ENCODE measurements at places on chromosomes 2 and 18.
A peak's percentile ranks its signal among the peaks of the same experiment; 100 is the strongest.

- no peak for DNase-seq
Measured at GRCh38 chr2:237865623-237866041, 6.2 kb downstream of the RAMP1 start.

- DNase-seq: no peak
Measured at GRCh38 chr2:4882421-4882820, 809.8 kb upstream of the SOX11 start.

DNA sequence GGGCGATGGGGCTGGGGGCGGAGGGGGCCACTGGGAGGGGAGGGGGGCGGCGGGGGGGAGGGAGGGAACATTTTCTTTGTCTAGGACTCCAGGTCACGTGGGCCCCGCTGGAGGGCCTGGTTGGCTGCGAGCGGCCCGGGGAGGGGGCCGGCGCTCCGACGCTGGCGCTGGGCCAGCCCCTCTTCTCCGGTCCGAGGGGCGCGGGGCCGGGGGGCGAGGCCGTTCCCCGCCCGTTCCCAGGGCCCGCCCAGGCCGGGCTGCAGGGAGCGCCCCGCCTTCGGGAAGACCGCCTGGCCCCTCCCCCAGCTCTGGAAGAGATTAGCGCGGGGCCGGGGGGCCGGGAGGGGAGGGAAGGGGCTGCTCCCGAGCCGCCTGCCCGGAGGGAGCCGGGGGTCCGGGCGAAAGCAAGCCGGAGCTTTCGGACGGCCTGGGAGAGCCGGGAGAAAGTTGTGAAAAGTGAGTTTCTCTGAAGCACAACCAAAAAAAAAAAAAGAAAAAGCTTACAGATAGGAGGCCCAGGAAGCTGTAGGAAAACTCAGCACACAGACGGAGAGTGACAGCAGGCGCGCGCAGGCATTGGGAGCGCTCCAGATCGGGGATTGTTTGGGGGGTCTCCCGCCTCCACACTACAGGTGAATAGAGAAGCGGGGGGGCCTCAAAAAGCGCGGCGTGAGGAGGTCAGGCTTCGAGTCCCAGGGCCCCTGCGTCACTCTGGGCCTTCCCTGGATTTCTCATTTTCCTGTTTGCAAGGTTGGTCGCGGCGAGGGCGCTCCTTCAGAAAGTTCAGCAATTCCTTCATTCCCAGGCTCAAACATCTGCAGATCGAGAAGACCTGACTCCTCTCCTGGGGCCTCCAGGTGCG is 84.1 kb upstream of the POMC start:
- peak; percentile 60 for DNase-seq

DNA sequence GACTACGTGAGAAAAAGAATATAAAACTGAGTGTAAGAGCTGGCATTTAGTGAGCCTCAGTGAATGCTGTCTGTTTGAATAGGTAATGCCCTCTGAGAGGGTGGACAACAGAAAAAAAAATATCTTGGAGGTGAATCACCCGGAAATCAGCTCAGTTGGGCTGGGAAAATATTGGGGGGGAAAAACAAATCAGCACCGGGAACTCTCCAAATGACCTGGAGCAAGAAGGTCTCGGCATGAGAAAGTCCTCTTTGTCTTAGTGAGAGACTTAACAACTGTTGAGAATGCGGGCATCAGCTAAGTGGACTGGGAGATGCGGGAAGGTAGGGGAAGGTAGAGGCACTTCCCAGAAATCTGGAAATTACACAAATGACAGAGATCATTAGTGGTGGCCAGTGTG is 109.4 kb upstream of the POU3F3 start:
- DNase-seq: no peak

- no peak for DNase-seq
Measured at GRCh38 chr2:170202437-170202836, 24.5 kb downstream of the MYO3B start.

DNA sequence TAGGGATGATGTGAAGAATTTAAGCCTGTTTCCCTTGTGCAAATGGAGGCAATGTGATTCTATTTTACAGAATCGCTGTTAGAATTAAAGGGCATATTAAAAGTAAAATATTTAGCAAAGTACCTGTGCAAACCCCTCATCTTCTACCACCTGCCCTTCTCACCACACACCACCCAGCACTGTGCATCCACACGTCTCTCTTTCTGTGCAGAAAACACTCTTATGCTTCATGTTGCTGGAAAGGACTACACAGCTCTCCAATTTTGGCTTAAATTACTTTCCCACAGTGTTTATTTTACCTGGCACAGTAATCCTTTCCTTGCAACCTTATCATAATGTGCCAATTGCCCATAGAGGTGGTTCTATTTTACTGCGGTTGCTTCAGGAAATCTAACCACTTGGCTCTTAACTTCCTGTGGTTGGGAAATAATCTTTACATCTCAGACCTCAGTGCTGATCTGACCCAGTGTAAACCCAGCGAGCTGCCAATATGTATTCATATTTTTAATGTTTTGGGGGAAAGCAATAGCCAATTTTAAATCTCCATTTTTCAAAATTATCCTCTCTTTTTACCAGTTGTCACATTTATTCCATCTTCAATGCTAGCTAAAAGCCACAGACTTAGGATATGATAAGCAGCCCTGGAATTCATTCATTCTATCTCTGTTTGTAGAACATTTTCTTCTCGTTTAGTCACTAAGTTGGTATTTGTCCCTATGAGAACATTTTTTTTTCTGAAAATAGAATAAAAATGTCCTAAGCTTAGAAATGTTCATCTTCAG is 250.9 kb downstream of the DSEL start:
- no peak for DNase-seq

DNA sequence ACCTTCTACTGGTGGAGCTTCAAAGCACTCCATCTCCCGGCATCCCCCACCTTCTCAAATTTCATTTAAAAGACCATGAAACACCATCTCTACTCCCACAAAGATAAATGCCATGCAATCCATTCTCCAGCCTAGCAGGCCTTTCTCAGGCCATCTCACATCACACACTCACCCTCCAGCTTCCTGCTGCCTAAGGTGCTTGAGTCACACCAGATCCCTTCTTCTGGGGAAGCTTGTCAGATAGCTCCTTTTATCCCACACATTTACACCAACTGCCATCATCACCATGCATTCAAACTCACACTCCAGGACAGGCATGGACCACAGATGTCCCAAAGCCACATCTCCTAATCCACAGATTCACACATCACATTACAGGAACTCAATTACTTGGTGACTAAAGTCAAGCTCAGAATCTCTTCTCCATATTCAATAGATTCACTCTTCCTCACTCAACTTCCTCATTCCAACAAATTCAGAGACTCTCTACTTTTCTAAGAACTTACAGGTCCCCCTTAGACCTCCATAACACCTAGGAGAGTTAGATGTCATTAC is 292.5 kb downstream of the TNS1 start:
- DNase-seq: no peak

GRCh38 chr2:234133004-234133403 is 82.5 kb downstream of the SPP2 start:
- DNase-seq: no peak

DNA sequence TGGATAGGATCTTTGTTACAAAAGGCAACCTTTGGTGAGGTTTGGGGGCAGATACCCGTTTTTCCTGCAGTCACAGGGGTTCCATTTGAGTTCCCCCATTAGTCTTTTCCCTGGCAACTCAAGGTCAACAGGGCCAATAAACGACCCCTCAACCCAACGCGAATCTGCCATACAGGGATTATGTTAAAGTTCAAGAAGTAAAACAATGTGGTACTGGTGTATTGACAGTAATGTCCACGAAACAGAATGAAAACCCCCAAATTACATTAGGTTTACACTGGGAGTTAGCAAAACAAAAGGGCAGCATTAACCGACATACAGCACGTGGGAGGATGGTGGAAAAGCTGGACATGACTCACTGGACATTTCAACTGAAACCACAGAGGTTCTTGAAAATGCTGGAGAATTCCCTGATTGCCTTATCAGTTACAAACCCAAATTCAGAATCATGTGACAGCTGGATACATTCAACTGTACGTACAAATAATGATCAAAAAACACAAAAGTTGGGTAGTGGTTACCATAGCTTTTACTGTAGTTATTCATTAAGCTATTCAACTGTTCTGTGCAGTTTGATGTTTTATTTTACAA is 4.9 kb upstream of the IMP4 start:
- no peak for DNase-seq

DNA sequence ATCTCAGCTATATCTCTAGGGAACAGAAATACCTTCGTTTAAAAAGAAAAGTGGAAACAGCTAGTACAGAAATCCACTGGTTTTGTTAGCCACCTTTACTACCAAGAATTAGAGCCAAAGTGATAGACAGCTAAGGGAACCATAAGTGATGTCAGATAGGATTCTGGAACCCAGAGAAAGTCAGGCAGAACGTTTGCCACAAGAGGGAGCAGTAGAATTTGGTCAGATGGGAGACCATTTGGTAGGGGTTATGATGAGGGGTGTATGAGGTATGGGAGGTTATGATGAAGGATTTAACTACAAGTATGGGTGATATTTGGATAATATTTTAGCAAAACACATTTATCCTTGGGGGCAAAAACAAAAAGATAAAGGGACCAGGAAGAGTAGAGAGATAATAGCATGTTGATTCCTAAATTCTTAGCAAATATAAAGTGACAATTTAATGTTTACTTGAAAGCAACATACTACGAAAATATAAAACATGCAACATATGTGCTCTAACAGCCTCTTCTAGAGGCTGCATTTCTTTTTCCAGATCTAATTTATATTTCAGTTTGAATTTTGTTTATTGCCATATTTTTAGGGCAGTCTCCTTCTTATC is 3.3 kb downstream of the SLC8A1 start:
- DNase-seq: peak; percentile 14

DNA sequence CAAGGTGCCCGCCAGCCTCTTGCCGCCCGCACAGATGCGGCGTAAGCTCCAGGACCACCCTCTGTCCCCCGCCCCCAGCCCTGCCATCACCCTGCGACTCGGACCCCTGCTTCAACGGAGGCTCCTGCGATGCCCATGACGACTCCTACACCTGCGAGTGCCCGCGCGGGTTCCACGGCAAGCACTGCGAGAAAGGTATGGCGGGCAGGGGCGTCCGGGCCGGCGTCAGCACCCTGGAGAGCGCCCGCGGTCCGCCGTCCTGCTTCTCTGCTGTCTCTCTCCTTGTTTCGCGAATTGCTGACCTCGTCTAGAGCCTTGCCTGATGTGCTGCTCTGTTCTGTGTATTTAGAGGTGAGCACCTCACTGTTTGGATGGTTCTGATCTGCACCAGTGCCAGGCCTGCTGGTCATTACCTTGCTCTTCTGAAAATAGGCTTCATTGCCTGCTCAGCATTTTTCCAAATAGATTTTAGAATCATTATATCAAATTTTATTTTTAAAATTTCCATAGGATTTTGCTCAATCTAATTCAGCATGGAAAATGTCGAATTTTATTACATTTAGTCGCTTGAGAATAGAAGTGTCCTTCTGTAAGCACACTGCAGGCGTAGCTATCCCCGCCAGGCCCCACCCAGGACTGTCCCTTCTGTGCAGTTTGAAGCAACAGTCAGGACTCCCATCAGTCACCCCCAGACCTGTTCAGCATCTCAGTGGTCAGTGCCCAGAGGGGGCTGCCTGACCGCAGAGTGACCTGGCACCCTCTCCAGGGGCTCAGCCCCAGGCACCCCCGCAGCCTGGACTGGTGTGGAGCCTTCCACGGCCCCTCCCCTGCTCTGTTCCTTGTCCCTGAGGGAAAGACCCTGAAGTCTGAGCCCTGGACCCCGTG is 51.6 kb downstream of the SNED1 start:
- no peak for DNase-seq

GRCh38 chr18:51617167-51617566 is 419.7 kb upstream of the MEX3C start:
- DNase-seq: no peak

DNA sequence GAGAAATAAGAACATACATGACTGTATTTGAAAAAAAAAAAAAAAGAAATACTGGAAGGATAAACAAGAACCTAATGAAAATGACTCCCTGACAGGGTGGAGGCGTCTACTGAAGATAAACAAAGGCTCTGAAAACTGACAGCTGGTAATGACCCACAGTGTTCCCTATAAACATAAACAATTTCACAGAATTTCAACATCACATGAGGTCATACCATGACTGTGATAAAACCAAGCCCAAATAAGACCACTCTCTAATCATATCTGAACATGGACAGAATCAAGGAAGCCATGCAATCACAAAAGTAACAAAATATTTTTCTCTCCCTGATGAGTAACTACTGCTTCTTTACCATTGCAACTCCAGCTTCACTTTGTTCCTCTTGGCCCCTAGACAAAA is 159.3 kb downstream of the FAM124B start:
- DNase-seq: no peak

DNA sequence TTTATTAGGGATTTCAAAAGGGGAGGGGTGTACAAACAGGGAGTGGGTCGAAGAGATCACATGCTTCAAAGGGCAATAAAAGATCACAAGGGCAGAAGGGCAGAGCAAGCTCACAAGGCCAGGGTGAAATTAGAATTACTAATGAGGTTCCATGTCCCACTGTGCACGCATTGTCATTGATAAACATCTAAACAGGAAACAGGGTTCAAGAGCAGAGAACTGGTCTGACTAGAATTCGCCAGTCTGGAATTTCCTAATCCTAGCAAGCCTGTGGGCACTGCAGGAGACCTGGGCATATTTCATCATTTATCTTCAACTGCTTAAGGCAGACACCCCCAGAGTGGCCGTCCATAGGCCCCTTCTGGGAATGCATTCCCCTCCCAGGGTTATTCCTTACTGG is 408.2 kb downstream of the ZNF804A start:
- DNase-seq: no peak

- DNase-seq: peak; percentile 43
Measured at GRCh38 chr2:181312515-181312927, 144.7 kb upstream of the ITGA4 start.

- no peak for DNase-seq
Measured at GRCh38 chr18:37222354-37222998, 343.1 kb downstream of the CELF4 start.

DNA sequence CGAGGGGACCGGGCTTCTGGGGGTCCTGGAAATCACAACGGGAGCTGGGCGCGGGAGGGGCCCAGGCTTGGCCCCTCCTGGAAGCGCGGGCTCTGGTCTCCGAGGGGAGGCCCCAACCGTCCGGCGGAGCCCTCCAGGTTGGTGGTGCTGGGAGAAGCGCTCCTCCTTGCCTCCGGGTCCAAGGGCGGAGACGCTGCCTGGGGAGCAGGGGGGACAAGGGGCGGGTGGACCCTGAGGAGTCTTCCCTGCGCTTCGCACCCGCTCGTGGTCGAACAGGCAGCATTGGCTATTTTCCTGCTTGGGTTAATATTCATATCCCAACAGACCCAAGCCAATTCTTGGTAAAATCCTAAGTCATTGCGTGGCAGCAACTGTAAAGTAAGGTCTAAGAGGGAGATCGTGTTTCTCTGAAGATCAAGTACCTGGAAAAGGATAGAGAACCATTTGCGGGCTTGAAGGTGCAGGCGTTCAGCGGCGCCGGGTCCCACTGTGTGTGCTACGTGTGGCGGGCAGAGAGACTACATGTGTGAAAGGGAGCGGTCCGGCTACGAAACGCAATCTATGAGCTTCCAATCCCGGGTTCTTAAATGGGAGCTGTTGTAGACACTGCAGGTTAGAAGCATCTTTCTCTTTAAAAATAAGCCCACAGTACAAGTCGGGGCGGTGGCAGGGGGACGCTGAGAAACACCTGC is 805 bp downstream of the CIDEA start:
- no peak for DNase-seq

Data from activated naive CD4-positive, alpha-beta T cell treated with anti-CD3 and anti-CD28 coated beads for 36 hours (primary cell).